ENCODE measurements at places on chromosomes 6 and 20.

DNA sequence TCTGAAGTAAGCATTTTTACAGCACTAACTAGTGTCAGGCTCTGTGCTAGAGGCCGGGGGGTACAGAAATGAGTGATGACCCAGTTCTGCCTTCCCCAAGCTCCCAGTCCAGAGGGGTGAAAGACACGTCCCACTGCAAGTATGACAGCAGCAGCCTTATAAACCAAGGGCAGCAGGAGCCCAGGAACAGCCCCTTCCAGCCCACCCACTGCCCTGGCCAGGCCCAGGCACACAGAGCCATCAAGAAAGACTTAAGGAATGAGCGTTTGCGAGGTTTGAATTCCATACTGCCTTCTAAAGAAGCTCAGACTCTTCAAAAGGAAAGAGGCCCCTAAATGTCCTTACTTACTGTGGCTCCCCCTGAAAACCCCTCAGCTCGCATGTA is 10.0 kb downstream of the TRERF1 start:
- no peak for DNase-seq

- no peak for DNase-seq
Observed at GRCh38 chr6:24089736-24090135, 36.3 kb upstream of the NRSN1 start.

GRCh38 chr6:71745525-71745924 is 140.8 kb upstream of the RIMS1 start:
- no peak for DNase-seq

DNA sequence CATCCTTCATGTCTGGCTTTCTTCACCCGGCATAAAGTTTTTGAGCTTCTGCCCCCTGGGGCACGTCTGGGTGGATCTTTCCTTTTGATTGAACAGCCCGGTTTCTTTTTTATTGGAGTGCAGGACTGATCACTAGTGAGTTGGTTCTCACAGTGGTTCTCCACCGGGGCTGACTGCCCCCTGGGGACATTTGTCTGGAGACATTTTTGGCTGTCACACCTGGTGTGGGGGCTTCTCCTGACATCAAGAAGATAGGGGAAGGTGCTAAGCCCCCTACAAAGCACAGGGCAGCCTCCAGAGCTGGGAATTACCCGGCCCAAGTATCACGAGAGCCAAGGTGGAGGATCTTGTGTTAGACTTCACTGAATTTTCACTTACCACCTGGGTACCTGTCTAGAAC is 25.7 kb upstream of the IRF4 start:
- no peak for DNase-seq

- DNase-seq = no peak
Observed at GRCh38 chr6:167573461-167574215, 248.8 kb downstream of the TTLL2 start.

DNA sequence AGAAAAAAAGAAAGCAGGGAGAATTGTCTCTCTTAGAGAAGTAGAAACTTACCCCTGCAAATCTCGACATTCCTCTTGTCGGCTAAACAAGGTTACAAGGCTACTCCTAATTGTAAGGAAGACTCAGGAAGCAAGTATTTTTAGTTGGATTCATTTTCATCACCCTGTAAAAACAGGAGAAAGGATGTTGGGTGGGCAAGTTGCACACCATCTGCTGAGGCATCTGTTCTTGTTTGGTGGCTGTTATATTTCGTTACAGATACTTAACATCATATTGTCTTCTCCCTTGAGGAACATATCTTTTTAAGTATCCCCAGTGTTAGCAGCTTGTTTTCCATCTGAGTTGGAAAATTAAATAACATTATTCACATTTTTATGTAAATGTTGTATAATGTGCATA is 187.5 kb downstream of the PLCB4 start:
- no peak for DNase-seq

DNA sequence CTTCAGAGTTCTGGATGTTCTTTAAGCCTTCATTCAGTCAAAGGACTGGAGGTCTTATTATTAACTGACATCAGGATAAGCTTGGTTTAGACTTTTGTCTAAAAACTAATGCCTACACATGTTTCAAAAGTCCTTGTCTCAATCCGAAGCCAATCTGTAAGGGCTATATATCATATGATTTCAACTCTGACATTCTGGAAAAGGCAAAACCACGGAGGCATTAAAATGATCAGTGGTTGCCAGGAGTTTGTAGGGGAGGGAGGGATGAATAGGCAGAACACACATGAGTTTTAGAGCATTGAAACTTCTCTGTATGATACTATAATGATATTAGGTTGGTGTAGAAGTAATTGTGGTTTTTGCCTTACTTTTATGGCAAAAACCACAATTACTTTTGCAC is 1285.8 kb upstream of the CITED2 start:
- DNase-seq = no peak

DNA sequence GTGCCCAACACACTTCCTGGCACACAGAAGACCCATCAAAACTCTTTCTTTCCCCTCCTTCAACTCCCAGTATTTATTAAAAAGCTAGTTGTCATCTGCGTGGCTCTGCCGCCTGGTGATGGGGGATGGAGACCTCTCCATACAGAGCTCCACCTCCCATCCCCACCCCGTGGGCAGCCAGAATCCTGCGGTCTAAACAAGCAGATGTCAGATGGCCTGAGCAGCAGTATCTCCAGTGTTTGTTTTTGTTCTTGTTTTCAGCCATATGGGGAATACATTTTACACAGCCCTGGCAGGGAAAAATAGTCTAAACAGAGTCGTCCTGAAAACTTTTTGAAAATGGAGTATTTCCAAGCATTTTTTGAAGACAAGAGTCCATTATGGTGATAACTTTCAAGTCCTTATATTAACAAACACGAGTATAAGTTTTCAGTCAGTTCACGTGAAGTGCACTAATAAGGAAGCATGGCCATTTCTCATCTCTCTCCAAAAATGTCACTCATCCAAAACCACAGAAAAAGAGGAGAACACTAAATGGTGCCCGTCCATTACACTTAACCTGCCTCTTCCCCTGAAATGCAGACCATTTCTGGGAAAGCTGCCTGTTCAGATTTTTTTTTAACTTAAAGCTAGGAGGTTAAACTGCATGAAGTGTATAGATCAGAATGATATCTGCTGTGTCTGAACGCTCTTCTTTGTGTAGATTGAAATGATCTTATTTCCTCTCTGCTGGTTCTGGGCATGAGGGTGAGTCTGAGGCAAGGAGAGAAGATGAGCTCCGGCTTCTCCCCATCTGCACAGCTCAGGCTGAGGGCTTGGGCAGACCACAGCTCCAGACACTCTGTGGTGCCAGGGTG is 91.0 kb downstream of the TCP11 start:
- no peak for DNase-seq

GRCh38 chr6:6039946-6040509 is 33.3 kb upstream of the NRN1 start:
- DNase-seq = no peak

- no peak for DNase-seq
Observed at GRCh38 chr20:20448881-20449280, 81.0 kb downstream of the INSM1 start.

- DNase-seq = no peak
Observed at GRCh38 chr6:7528565-7528964, 12.9 kb upstream of the DSP start.

GRCh38 chr20:55009066-55009465 is 533.7 kb downstream of the DOK5 start:
- no peak for DNase-seq

- DNase-seq = no peak
Observed at GRCh38 chr6:161452241-161452640, 178.4 kb upstream of the AGPAT4 start.

GRCh38 chr6:148398244-148398643 is 55.6 kb downstream of the SASH1 start:
- no peak for DNase-seq

GRCh38 chr6:17212546-17213371 is 68.4 kb upstream of the RBM24 start:
- no peak for DNase-seq

- DNase-seq = no peak
Observed at GRCh38 chr6:75090576-75090975, 115.3 kb downstream of the COL12A1 start.

GRCh38 chr6:35368038-35368887 is 25.9 kb downstream of the PPARD start:
- DNase-seq = no peak

DNA sequence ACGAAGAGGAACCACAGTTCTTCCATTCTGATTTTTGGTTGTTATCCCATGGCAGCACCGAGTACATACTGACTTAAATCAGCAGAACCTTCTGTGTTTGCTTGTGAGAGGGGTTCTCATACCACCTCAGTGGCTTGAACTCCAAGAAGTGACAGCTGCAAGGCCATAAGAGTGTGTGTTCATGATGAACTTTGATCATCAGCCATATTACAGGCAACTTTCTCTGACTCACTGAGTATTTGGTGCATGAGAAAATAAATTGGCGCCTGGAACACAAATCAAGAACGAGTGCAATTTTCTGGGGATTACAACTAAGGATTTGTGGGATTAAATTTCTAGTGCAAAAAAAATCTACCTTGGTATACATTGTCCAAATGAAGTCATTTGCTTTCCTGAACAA is 68.9 kb downstream of the CYP39A1 start:
- DNase-seq = no peak
